ENCODE measurements at places on chromosomes 6 and 20.
A peak's percentile ranks its signal among the peaks of the same experiment; 100 is the strongest.

DNA sequence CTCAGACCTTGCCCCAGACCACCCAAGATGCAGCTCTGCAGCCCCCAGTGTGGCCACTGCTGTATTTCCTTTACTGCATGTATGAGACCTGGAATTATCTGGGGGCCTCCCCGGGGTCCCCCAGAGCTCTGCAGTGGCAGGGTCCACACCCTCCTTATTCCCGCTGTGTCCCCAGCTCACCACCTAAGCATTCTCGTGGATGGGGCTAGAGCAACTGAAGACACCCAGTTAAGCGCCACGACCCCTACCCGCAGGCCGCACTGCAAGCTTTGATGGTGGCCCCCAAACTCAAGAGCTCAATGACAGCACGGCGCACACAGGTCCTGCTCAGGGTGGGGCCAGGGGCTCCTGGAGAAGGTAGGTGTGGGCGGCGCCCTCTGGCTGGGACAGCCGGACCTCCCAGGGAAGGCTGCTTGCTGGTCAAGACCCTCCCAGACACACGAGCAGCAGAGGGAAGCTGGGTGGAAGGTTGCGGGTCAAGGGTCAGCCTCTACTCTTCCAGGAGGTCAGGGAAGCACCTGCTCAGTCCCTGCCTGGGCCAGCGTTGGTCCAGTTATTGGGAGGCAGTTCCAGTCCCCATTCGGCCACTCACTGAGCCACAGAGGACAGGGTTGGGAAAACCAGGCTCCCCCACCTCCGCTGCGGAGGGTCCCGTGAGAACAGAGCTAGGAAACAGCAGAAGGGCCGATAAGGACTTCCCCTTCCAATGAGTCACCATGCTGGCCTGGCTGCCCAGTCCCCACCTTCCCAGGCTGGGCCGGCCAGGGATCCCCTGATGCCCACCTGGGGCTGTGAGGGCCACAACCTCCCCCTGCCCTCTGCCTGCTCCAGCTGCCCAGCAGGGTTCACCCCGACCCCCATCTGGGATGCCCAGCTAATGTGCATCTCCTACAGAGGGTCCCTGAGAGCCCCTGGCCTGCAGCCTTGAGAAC, 2.9 kb downstream of the LAMA5 start:
- DNase-seq: no peak

GRCh38 chr6:26336355-26337198, 28.4 kb upstream of the BTN3A2 start:
- peak; percentile 24 for DNase-seq

GRCh38 chr6:75204959-75205775, 686 bp downstream of the COL12A1 start:
- DNase-seq: peak; percentile 61

- no peak for DNase-seq
Measured at GRCh38 chr20:62239278-62239879, 1.1 kb downstream of the OSBPL2 start.

DNA sequence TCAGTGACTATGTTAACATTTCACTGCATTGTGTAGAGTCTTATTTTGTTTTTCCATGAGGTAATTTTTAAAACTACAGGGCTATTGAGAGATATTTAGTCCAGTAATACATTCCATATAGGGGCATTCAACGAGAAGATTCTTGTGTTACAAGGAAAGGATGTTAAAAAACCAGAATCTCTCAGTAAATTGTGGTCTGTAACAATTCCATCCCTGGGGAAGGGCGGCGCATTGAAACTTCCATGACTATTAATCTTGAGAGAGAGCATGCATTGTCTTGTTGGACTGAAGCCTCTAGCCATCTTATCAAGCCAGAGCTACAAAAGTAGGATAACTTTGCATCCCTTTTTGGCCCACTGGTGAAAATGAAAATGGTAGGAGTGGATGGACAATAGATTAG, 119.7 kb downstream of the BCKDHB start:
- no peak for DNase-seq

DNA sequence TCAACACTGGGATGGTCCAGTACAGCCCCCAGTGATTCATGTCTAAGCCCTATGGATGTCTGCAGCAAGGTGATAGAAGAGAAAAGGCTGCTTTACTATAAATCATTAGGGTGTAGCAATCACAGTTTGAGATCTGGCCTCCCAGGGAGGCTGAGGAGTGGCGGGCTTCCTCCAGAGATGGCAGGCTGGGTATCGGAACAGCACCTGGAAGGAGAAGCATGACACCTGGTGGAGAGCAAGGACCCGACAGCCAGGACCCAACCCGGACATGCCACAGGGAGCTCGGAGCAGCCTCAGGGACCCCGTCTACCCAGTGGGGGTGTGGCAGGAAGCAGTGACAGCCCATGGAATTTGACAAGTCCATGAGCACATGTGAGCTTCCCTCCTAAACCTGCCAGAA, 114.8 kb upstream of the CD93 start:
- DNase-seq: no peak

- no peak for DNase-seq
Measured at GRCh38 chr6:24227556-24227955, 101.5 kb downstream of the NRSN1 start.

DNA sequence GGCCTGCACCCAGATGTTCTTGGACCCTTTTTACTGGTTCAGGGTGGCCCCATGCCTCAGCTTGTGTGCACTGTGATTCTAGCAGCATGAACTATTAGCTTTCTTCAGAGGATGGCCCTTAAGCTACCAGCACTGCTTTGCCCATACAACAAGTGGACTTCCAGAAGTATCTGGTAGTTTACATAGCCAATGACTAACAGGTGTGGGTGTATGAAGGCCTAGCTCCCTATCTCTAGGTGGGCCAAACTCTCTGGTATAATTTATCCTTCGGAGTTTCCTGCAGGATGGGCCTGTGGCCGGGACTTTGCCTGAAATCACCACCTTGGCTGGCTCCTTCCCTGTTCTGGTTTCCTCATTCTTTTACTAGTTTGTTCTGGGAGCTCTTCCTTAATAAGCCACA, 26.1 kb upstream of the JAG1 start:
- DNase-seq: no peak

GRCh38 chr6:116408491-116408890, 37.7 kb downstream of the DSE start:
- DNase-seq: no peak

GRCh38 chr6:28643017-28643740, 117.5 kb downstream of the GPX5 start:
- no peak for DNase-seq

- no peak for DNase-seq
Measured at GRCh38 chr6:106626485-106626884, 2.8 kb downstream of the RTN4IP1 start.

GRCh38 chr20:3857405-3857804, 10.8 kb downstream of the MAVS start:
- no peak for DNase-seq

GRCh38 chr6:73353636-73354593, at the start of gene DPPA5:
Gene DPPA5 (minus strand): TSS chr6:73354276. CDS start chr6:73354225, 51 bp downstream.
- DNase-seq: no peak

DNA sequence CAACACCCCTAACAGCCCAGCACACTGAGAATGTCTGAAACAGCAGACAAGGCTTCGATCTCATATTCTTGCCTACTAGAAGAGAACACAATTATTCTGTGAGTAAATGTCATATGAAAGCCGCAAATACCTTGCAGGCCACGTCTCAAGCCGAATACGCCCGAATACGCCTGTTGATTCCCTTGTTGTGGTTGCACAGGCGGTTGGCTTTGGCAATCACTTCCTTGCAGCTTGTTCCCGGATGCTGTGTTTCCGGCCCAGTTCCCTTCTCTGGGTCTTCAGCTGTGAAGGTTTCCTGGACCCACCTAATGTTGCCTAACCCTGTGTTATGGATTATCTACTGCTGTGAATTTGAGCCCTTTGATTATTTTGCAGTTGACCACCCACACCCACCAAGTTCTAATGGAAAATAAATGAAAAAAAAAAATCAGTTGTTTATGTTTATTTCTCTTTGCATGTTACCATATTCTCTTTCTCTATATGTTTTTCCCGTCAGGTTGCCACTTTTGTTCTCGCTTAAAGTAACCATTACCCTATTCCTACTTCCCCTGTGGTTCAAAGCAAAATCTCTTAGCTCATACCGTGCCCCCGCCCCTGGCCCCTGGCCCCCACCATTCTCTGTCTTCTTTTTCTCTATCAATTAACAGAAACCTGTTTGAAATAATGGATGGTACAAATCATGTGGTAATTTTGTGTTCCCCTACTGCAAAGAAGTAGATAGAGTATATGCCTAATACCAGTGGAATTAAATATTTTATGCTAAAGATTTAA, 172.4 kb downstream of the ADGB start:
- no peak for DNase-seq

- DNase-seq: no peak
Measured at GRCh38 chr6:4554645-4555044, 221.6 kb upstream of the CDYL start.

GRCh38 chr6:7636151-7636550, 46.2 kb downstream of the SNRNP48 start:
- DNase-seq: no peak

GRCh38 chr20:14951707-14952418, 614.5 kb upstream of the FLRT3 start:
- peak; percentile 56 for DNase-seq

DNA sequence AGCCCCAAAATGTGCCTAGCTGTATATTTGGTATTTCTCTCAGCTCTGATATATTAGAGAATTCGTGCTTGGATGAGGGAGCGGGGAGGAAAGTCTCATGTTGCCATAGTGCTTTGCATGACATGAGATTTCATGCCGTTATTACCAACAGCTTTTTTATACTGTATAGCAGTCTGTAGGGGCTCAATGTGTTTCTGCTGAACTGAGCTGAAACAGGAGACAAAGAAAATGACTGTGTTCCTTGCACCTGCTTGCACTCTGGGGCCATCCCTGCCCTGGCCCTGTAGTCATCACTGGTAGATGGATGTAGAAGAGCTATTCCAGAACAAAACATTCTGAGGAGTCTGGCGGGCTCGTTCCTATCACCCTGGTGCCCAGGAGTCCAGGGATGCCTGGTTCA, 128.0 kb upstream of the SASH1 start:
- no peak for DNase-seq

DNA sequence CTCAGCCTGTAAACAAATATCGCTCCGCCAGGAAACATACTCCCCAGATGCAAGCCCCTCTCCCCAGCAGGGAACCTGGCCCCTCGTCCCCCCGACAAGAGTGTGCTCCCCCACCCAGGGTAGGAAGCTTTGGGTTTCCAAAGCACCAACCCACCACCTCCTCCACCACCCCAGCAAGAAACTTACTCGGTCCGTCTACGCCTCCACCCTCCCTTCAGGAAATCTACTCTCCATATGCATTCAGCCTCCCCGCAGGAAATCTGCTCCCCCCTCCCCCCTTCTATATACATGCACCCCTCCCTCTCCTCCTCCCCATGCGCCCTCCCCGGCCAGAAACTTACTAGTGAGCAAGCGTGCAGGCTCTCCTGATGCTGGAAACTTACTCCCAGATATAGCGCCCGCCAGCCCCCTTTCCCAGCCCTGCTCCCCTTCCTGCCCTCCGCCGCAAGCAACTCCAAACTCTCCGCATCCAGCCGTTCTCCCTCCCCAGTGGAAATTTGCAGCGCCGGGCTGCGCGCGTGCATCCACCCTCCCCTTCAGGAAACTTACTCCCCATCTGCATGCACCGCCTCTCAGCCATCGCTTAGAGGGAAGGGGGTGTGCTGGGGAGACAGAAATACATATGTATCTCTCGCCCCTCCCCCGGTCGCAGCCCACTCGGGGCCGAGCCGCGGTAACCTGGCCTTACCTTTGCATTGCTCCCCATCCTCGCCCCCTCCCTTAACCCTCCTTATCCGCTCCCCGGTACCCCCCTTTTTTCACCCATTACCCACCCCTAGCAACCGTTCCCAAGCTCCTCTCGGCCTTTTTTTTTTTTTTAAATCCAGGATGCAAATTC, at the start of gene TRERF1:
TRERF1 (minus strand) TSS at position 594 of the 838 bp plus-strand sequence. CDS start 182,336 bp downstream, outside the sequence.
- peak; percentile 15 for DNase-seq

DNA sequence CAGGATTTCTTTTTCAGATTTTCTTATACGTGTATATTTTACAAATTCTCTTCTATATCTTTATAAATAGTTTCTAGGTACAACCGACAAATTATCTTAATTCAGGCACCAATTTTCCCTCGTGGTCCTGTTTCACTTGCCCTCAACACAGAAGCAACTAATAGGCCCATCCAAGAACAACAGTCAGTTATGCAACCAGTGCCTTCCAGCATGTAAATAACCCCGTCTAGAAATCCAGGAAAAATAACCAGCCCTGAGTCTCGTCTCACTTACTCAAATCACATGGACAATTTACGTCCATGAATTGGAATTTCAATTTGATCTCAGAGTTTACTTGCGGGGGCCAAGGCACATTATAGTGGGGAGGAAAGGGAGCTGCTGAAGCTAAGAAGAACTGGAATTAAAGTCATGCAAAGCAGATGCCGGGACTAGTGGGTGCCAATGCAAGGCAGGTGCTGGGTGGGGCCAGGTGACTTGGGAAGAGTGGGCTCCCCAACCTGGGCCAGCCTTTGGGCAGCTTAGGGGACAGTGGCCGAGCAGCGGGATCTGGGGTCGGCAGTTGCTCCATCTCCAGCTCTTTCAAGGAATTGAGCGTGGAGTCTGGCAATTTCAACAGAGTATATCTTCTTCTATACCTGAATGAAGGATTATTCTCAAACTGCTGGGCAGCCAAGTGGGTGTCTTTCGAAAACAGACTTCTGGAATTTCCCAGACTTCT, 121.7 kb downstream of the EDN3 start:
- no peak for DNase-seq

GRCh38 chr6:151914484-151914883, 107.0 kb downstream of the ESR1 start:
- no peak for DNase-seq

GRCh38 chr20:56774873-56775272, 145.8 kb downstream of the TFAP2C start:
- no peak for DNase-seq

DNA sequence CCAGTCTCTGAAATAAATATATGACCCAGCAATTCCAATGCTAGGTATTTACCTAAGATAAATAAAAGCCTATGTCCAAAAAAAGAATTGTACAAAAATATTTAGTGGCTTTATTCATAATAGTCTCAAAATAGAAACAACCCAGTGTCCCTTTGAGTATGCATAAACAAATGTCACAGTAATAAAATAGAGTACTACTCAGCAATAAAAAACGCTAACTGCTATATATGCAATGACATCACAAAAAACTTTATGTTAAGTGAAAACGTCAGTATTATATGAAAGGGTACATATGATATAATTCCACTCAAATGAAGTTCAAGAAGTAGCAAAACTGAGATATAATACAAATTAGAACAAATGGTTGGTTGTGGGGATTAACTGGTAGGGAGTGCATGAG, 286.5 kb upstream of the MAN1A1 start:
- no peak for DNase-seq

DNA sequence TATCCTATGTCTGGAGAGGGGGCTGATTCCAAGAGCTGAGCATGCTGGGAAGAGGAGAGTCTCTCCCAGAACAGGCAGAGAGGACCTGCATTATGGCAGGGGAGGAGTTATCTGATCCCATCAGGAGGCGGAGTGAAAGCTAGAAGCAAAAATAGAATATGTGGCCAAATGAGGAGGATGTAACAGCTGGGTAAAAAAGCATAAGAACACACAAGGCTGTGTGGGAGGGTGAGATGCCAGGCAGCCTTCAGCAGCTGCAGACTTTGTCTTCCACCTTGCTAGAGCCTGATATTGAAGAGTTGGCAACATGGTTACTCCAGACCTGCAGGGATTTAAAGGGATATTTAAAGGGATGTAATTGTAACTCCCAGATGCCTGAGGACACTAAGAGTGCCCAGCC, 167.1 kb downstream of the PTPRT start:
- DNase-seq: no peak
